M059J (cell line): ENCODE measurements at places on chromosomes 5 and 9.

DNA sequence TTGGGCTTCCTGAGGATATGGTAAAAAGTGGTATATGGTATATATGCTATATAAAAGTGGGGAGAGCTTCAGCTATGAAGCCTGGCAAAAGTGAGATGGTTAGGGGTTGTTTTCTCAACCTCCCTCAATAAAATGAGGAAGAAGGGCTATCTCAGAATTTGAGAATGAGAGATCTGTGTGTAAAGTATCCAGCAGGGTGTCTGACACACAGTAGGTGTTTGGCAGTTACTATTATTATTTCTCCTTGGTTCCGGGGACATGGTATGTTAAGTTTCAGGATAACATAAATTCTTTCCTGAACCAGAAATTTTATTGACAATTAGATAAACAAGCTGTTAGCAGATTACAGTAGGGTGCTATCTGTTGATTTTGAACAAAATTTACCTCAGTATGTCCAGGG, 94.1 kb downstream of the DENND1A start:
- no peak for DNase-seq

- no peak for DNase-seq
Observed at GRCh38 chr9:27293996-27294395, 3.0 kb downstream of the EQTN start.

- DNase-seq, result no peak
Observed at GRCh38 chr9:130290291-130291181, 25.0 kb downstream of the HMCN2 start.

DNA sequence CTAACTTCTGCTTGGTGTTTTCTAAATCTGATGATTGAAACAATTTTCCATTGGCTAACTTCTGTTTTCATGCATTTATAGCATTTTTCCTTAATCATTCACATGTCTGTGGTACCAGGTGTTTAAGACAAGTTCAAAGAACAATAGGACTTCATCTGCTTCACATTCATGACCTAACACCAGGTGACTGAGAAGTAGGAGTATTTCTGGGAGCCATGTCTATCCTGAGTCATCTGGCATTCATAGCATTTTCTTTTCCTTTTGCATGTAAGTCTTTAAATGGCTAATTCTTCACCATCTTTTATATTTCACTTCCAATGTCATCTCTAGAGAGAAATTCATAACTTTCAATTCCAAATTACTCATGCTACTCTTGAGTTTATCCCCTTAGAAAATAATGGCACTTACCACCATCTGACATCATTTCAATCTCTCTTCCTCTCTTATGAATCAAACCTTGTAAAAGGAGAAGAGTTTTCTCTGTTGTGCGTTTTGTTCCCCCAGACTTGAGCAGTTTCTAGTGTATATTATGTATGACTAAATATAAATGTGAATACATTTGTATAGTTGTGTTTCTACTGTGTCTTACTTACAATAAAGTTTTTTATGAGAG, 1196.1 kb upstream of the CDH9 start:
- peak; percentile 13 for DNase-seq

DNA sequence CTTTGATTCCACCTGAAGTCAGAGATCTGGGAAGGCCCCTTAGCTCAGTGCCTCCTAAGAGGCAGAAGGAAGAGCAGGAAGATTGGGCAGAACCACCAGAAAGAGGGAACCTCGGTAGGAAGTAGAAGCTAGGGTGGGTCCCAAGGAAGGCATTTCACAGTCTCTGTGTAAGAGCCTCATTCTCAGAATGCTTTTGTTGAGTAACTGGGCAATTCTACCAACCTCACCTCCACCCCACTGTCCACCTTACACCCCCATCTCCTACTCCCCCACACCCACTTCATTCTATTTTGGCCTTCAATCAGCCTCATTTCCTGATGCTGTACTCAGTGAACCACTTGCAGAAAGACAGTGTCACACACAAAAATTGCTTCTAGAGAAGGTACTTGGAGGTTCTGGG, 3.5 kb downstream of the HBEGF start:
- no peak for DNase-seq

DNA sequence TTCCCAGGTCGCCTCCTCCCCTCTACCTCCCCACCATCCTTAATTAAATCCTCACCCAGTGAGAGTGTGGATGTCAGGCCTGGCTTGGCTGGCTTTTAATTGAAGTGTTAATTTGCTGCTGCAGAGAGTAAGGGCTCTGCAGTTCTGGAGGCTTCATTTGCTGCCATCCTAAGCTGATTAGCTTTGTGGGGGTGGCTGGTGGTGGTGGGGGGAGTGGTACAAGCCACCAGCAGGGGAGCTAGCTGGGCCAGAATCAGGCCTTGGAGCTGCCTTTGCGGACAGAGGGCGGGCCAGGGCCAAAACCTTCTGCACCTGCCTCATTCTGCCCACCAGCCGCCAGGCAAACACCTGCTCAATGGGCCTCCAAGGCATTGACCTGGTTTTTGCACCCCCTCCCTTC, 26.8 kb upstream of the TIFAB start:
- DNase-seq, result no peak

DNA sequence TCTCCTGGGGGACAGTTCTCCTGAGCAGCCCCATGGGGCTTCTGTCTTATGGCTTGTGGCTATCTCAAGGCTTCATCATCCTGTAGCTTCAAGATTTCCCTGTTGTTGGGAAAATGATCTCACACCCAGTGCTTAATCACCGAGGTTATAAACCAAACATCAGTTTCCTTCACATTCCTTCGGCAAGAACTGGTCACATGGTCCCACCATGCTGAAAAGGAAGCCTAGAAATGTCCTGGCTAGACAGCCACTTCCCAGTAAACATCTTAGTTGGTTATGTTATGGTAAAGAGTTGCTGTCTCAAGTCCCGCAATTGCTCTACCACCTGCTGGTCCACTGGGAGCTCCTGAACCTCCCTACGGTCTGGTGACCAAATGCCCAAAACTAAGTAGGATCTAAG, 66.0 kb downstream of the RAB3C start:
- no peak for DNase-seq

- no peak for DNase-seq
Observed at GRCh38 chr5:177399997-177400868, at the start of gene PFN3. PFN3 (minus strand) TSS chr5:177400661; CDS start chr5:177400576, 85 bp downstream.

DNA sequence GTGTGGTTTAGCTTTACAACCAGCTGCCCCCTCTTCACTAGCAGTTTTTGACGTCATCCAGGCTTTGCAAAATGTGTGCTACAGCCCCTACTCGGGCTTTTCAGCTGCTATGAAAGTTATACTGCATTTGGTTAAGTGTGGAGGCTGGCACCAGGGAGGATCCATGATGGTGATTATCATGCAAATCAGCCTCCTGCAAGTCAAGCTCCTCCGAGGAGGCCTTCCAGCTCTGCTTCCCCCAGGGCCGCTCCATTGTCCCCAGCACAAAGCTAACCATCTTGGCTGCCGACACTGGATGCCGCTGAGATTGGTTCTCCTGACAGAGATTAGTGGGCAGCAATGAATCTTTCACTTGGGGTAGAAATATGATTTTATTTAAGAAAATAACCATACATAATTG, 159.6 kb downstream of the NR2F1-AS1 start:
- no peak for DNase-seq

GRCh38 chr5:13944560-13945199, at the start of gene DNAH5:
DNAH5 (minus strand) TSS chr5:13944688; CDS start chr5:13944438, 250 bp downstream.
- DNase-seq, result peak; percentile 97

DNA sequence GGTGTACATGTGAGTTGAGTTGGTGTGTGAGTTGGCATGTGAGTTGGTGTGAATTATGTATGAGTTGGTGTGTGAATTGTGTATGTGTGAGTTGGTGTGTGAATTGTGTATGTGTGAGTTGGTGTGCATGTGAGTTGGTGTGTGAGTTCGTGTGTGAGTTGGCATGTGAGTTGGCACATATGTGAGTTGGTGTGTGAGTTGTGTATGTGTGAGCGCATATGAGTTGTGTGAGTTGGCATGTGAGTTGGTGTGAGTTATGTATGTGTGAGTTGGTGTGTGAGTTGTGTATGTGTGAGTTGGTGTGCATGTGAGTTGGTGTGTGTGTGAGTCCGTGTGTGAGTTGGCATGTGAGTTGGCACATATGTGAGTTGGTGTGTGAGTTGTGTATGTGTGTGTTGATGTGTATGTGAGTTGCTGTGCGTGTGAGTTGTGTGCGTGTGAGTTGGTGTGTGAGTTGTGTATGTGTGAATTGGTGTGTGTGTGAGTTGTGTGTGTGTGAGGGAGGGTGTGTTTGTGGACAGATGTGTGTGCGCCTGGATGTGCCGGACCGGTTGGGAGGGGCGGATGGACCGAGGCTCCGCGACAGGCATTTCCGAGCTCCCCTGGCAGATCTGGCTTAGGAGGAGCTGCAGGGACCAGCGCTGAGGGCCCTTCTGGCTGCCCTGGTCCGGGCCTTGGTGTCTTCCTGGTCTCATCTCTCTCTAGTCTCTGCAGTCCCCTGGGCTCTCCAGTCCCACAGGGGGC, 162.5 kb upstream of the IER5L start:
- peak; percentile 20 for DNase-seq

- no peak for DNase-seq
Observed at GRCh38 chr5:64213531-64213930, 47.9 kb downstream of the RNF180 start.

- DNase-seq, result no peak
Observed at GRCh38 chr5:6565492-6565891, 67.4 kb downstream of the NSUN2 start.

- no peak for DNase-seq
Observed at GRCh38 chr9:93679536-93680442, 103.4 kb downstream of the PHF2 start.

- DNase-seq, result no peak
Observed at GRCh38 chr9:75544815-75545214, 345.7 kb upstream of the PCSK5 start.

- DNase-seq, result no peak
Observed at GRCh38 chr9:136622538-136622948, 40.2 kb upstream of the EGFL7 start.

DNA sequence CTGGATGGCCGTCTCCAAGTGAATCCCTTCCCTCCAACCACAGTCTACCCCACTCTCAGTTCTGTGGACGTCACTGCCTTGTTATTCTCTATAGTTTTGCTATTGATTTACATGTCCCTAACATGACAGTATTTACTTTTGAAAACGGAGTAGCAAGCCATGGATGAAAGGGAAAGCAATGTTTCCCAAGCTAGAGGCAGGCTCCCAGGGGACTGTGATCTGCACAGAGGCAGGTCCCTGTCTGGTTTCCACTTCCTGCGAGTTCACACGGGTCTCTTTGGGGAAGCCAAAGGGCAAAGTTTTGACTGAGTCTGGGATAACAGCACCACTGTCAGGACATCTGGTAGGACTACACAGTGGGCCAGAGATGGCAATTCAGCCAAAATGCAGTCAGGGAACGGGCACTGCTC, 12.7 kb downstream of the C9orf153 start:
- peak; percentile 43 for DNase-seq

GRCh38 chr5:145509336-145510136, 325.6 kb downstream of the PRELID2 start:
- no peak for DNase-seq

DNA sequence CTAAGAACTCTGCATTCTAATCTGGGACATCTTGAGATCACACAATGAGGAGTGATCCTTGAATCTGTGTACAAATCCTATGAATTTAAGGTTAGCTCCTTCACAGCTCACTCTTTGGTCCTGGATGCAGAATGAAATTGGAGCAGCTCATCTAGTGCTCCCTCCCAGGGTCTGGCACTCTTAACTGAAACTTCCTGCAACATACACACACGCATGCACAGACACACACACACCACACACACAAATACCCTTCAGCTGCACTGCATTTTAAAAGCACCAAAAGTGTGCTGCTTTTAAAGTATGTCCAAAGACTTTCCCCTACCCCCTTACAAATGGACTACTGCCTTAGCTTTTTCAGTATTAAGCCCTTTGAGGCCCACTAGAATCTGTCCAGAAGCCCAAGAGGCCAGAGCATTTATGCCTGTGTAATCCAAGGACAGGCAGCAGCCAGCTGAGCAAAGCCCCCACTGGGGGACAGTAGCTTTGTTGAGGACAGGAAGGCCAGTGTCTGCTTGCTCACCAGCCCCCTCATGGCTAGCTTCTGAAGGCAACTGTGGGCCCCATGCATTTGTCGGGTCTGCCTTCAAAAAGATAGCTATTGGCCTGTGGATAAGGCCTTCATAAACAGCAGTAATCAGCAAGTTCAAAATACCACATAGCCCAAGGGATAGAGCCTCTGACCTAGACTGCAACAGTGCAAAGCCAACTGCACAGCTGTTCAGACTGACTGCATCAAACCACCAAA, 43.6 kb downstream of the CDO1 start:
- no peak for DNase-seq

GRCh38 chr9:126307322-126308061, 19.1 kb upstream of the MVB12B start:
- no peak for DNase-seq

- no peak for DNase-seq
Observed at GRCh38 chr5:179870403-179870903, 11.8 kb upstream of the MRNIP start.

GRCh38 chr9:80305136-80305535, 733.4 kb downstream of the TLE4 start:
- DNase-seq, result peak; percentile 3
